ENCODE measurements at places on chromosomes 2 and 18. TPM values are rescaled to one million over a fixed set of nuclear protein-coding genes. Genes with fewer than 3 reads are reported as not detected.

LDLRAD4 gene
- total RNA-seq: 13.4 TPM

VSNL1 gene
- total RNA-seq: not detected

LRRC30 gene
- not detected for total RNA-seq

GPBAR1 gene
- total RNA-seq: not detected

COLEC12 gene
- 32.4 TPM for total RNA-seq

UGT1A5 gene
- total RNA-seq: not detected

DSG1 gene
- total RNA-seq: not detected

SP3 gene
- total RNA-seq: 86.0 TPM

FHL2 gene
- total RNA-seq: 19.1 TPM

MGAT4A gene
- total RNA-seq: 6.8 TPM

BUB1 gene
- 7.4 TPM for total RNA-seq

C2orf42 gene
- 11.2 TPM for total RNA-seq

MAT2A gene
- 119 TPM for total RNA-seq

ATP6V1B1 gene
- total RNA-seq: not detected

TEX44 gene
- not detected for total RNA-seq

RTP5 gene
- total RNA-seq: not detected

MAPK4 gene
- total RNA-seq: not detected

AGBL5 gene
- total RNA-seq: 20.0 TPM

MAP3K19 gene
- total RNA-seq: not detected

OSR1 gene
- 1.5 TPM for total RNA-seq

ZDBF2 gene
- 12.4 TPM for total RNA-seq

BCS1L gene
- 17.7 TPM for total RNA-seq

ANKRD62 gene
- under 0.01 TPM for total RNA-seq

LHCGR gene
- not detected for total RNA-seq

PHOSPHO2 gene
- 2.7 TPM for total RNA-seq

HOXD4 gene
- 3.5 TPM for total RNA-seq

SLC66A3 gene
- total RNA-seq: 45.0 TPM

PIEZO2 gene
- total RNA-seq: 311 TPM

CNTNAP5 gene
- total RNA-seq: under 0.01 TPM
